ENCODE measurements at places on chromosomes 1 and 21.
A peak's percentile ranks its signal among the peaks of the same experiment; 100 is the strongest.

- H3K27ac ChIP-seq, result peak overlapping the region; percentile 96
- peak overlapping the region; percentile 38 for H3K4me3 ChIP-seq
- no peak for DNase-seq
- no peaks in the 10 kb centered on the region for H3K27me3 ChIP-seq
- H3K36me3 ChIP-seq, result no peaks in the 10 kb centered on the region
- H3K4me1 ChIP-seq, result peaks cover 73% of the 10 kb centered on the region
Observed at GRCh38 chr1:145983960-145984830, 12.2 kb downstream of the TXNIP start.

- no peak overlapping the region for H3K4me3 ChIP-seq
- no peak for DNase-seq
- H3K27ac ChIP-seq, result no peak overlapping the region
Observed at GRCh38 chr1:180765151-180765550, 133.3 kb downstream of the XPR1 start.

DNA sequence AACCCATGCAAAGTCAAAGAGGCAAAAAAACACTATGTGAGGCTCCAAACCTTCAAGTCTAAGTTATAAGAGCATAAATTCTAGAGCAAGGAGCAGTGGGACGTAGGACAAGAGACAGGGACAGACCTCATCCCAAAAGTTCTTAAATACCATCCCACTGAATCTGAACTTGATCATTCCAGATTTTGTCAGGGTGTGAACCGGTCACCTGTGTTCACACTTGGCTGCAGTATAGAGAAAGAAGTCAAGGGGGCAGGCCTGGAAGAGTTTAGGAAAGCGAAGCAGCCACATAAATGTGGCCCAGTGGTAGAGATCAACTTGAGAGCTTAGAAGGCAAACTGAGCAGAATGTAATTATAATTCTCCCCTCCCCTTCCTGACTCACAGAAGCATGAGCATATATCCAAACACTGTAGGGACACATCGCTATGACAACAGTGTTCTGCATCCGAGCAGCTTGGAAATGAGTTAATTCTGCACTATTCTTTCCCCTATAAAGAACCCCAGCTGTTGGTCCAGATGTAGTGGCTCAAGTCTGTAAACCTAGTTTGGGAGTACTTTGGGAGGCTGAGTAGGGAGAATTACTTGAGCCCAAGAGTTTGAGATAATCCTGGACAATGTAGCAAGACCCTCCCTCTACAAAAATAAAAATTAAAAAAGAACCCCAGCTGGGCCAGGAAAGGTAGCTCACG lies 2.7 kb downstream of the AKR7A2 start:
- no peak for DNase-seq
- H3K4me1 ChIP-seq, result peaks cover 30% of the 10 kb centered on the region
- peaks cover 41% of the 10 kb centered on the region for H3K36me3 ChIP-seq
- no peak overlapping the region for H3K27ac ChIP-seq

- no peak overlapping the region for H3K4me3 ChIP-seq
- H3K27ac ChIP-seq, result no peak overlapping the region
- DNase-seq, result no peak
- no peaks in the 10 kb centered on the region for H3K36me3 ChIP-seq
Observed at GRCh38 chr1:199995096-199995685, 32.3 kb upstream of the NR5A2 start.

DNA sequence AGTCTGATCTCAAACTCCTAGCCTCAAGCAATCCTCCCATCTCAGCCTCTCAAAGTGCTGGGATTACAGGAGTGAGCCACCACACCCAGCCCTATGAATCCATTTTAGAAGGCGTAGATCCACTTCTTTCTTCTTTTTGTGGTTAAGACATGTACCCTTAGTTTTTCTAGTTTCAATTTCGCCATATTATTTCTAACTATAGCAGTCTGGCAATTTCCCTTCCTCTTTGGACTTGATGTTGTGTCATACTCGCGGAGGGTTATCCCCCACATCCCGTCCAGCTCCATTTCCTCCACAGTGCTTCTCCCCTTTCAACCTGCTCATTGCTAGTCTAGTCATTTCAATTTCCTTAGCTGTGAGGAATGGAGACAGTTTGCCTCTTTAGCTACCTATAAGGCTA lies 5.2 kb upstream of the LRRC8D start:
- H3K4me3 ChIP-seq, result no peak overlapping the region
- H3K36me3 ChIP-seq, result no peaks in the 10 kb centered on the region
- no peaks in the 10 kb centered on the region for H3K4me1 ChIP-seq
- H3K27ac ChIP-seq, result no peak overlapping the region
- no peak for DNase-seq
- no peaks in the 10 kb centered on the region for H3K27me3 ChIP-seq

Measured in right atrium auricular region (tissue), 2 donors.